Right hindlimb (tissue), 1 donor: ENCODE measurements at places on chromosomes 13 and 19.
A peak's percentile ranks its signal among the peaks of the same experiment; 100 is the strongest.

GRCh38 chr19:3450796-3451411 is 29.4 kb downstream of the SMIM24 start:
- peak; percentile 78 for DNase-seq

DNA sequence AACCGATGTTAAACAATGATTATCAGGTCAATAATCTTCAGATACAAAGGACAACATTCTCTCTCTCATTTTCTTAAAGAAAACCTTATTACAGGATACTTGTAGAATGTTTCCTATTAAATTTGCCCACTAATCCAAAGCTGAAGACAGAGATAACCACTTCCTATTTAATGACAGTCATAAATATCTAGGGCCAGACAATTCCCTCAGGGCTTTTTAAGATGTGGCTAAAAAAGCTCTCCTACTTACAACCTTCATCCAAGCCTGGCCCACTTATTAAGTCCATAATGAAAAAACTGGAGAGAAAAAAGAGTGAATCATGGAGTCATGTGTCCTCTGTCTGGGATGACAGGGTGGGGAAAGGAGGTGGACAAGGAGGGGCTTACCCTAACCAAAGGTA is 235.9 kb downstream of the KLF12 start:
- no peak for DNase-seq

DNA sequence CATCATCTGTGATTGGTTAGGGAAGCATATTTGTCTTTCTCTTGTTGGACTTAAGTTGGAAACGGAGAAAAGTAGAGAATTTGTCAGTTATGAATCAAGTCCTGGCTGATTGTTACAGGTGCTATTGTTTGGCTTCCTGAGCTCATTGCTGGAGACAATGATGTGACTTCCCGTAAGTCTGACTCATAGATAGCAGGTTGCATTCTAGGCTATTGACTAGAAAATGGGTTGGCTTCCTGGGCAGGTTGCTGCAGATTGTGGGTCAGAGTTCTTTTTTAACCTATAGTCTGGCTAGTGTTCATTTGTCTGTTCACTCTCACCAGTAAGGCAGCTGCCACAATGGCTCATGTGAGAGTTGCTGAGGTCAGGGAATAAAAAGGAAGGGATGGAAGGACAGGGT is 101.5 kb downstream of the CCNA1 start:
- no peak for DNase-seq

- DNase-seq: no peak
Measured at GRCh38 chr13:40537146-40537895, 129.1 kb downstream of the FOXO1 start.

DNA sequence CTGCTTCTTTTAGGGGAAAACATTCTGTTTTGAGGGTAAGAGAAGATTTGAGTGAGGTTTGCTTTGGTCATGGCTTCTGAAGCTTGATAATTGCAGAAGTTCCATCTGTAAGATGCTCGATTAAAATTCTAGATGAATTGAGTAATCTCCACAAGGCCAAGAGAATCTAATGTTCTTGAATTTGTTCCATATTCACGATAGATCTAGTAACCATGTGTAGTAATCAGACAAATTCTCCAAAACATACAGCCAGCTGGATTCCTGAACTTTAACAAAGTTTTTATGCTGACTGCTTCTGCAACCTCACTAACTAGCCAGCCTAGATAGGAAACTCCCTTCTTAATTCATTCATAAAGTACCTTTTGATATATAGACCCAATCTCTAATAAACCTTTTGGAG is 92.7 kb downstream of the COL4A2 start:
- no peak for DNase-seq

- peak; percentile 87 for DNase-seq
Measured at GRCh38 chr19:12956446-12957388, at the start of gene GADD45GIP1. Gene GADD45GIP1 (minus strand): TSS chr19:12957223. CDS start chr19:12957212, 11 bp downstream.

- no peak for DNase-seq
Measured at GRCh38 chr13:18962168-18962734, 219.4 kb downstream of the TUBA3C start.

- no peak for DNase-seq
Measured at GRCh38 chr19:45940515-45940805, 25.9 kb upstream of the NANOS2 start.

- DNase-seq: peak; percentile 82
Measured at GRCh38 chr19:41939861-41940730, 11.8 kb upstream of the ERFL start.

DNA sequence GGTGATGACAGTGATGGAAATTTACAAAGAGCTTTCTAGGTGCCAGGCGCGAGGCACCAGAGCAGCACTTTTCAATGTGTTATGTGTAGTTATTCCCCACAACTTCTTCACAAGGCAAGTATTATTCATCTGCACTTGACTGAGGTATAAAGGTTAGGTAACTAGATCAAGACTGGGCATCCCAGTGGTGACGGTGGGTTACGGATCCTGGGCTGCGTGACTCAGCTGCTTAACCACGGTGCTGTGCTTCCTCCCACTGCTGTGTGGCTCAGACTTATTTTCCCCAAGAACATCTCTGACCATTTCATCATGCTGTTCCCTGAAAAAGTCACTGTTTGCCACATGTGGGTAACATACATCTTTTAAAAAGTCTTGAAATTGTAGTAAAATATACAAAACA is 19.3 kb downstream of the EDDM13 start:
- no peak for DNase-seq
